ENCODE measurements at places on chromosomes 1 and 21.

- no peak for DNase-seq
Measured at GRCh38 chr1:3889936-3890335, 10.1 kb downstream of the C1orf174 start.

- no peak for DNase-seq
Measured at GRCh38 chr1:65940126-65940525, 147.4 kb downstream of the PDE4B start.

- DNase-seq: no peak
Measured at GRCh38 chr1:8164670-8165069, 138.6 kb upstream of the ERRFI1 start.

DNA sequence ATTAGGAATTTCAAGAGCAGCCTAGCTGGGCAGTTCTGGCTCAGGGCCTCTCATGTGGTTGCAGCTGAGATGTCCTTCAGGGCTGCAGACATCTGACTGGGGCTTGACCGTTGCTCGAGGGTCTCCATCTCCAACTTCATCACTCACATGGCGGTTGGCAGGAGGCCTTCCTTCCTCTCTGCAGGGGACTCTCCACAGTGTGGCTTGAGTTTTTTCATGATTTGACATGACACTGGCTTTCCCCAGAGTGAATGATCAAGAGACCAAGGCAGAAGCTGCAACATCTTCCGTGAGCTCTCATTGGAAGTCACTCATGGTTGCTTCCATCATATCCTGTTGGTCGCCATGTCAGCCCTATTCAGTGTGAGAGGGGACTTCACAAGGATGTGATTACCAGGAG is 74.6 kb downstream of the RUNX3 start:
- no peak for DNase-seq

DNA sequence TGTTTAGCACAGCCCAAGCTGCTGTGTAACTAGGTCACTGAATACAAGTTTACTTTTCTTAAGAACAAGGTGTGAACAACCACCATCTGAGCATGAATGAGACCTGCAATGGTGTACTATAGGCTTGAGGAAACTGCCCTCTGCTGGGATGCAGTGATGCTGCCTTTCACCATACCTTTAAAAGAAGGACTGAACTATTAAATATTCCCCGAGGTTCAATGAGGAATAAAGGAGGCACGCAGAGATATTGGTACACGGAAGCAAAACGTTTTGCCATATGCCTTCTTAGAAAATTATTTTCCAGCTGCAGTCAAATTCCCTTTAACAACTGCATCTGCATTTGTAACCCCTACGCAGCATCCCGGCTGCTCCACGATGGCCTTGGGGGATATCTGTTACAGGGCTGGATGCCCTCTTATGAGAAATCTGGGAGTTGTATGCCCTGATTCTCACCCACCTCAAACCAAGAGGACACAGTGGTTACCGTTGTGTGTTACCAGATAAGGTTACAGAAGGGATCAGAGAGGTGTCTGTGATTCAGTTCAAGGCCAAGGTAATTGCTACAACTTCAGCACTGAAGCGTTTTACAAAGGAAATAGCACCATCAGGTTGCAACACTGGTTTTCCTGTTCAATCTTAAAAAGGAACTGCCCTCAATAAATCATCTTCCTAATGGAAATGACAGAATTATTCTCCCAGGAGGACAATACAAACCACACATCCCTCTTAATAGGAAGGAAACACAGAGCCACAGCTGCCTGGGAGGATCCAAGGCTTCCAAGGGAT is 470.5 kb downstream of the LTN1 start:
- DNase-seq: no peak

DNA sequence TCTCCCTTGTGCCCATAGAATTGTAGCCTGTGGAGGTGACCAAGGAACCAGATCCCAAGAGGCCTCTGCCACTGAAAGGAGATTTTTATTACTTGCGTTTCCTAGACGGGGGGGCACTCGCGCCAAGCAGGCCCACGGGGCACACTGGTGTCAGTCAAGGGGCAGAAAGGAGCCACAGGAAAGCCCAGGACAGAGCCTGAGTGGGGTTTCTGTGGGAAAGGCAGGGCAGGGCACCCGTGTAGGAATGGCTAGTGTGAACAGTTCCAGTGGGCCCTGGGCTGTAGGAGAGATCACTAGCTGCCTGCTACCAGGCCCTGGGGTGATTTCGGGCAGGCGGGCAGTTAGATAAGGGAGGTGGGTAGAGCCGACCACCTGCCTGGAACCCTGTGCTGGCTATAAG is 70.8 kb downstream of the ADARB1 start:
- DNase-seq: no peak

Data from frontal cortex (tissue), 4 donors.